ENCODE measurements at places on chromosomes 4 and X. TPM values are rescaled to one million over a fixed set of nuclear protein-coding genes. Genes with fewer than 3 reads are reported as not detected.

DNA sequence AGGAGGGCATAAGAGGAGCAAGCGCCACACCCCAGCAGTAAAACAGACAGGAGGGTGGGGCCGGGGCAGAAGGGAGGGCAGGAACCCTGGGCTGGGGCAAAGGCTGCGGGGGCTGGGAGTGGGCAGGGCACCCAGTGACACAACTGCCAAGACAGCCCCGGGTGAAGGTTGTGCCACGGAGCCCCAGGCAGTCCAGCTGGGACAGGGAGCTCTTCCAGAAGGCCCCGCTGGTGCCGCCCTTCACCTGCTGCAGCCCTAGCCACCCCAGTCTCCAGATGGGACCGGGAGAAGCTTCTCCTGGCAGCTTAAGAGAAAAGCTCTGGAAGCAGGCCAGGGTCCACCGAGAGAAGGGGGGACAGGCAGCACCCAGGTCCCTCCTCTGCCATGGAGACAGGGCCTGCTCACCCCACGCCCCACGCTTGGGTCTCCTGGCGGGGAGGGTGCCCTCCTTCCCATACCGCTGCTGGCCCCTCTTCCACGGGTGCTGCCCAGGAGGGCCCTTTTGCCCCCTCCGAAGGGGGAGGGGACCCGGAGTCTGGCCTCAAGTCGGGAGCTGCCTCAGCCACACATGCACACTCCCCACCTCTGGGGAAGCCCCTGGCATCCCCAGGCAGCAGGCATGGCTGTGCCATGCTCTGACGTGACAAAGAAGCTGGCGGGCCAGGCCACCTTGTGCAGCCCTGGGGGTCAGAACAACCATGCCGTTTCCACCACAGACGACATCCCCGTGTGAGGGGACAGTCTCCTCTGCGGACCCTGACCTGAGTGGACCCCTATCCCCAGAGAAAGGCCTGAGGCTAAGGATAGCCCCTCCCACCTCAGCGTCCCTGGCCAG lies 1.5 kb downstream of the DGKQ start:
- DNase-seq, result no peak

DNA sequence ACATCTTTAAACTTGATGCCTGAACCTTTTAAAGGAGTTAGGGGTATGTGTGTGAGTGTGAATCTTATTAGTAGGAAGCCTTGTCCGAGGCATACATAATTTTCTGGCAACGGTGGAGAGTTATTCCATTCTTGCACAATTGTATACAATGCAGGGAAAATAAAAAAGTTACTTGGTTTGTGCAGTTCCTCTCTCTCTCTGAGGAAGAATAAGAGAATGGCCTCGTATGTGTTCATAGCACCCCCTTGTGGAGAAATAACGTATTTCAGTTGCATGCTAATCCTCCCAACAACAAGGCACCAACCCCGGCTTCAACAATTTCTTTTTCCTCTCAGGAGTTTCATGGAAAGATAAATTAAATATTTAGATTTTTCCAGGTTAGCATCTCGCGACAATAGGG lies 33.7 kb upstream of the FGF13 start:
- DNase-seq, result peak; percentile 41

SORBS2 gene
- 1.1 TPM for total RNA-seq

DNA sequence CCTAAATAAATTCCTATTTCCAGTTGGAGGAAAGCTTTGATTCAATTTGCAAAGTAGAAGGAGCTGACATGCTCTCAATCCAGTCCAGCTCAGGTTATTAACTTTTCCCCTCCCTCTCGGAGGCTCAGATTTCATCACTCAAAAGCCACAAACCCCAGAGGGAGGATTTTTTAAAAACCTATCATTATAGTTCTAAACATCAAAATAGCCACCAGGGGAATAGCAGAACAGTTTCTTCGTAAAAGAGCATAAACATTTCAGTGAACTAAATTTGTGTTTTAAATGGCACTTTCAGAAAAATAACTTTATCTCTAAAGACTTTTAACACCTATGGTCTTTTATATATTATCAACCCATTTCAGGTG lies 8.8 kb downstream of the GPRIN3 start:
- DNase-seq, result no peak

- no peak for DNase-seq
Observed at GRCh38 chr4:82680834-82681233, 117.8 kb downstream of the SCD5 start.

TKTL2 gene
- total RNA-seq, result under 0.01 TPM

Data from bronchial epithelial cell (primary cell).